ENCODE measurements at places on chromosomes 4 and X.

DNA sequence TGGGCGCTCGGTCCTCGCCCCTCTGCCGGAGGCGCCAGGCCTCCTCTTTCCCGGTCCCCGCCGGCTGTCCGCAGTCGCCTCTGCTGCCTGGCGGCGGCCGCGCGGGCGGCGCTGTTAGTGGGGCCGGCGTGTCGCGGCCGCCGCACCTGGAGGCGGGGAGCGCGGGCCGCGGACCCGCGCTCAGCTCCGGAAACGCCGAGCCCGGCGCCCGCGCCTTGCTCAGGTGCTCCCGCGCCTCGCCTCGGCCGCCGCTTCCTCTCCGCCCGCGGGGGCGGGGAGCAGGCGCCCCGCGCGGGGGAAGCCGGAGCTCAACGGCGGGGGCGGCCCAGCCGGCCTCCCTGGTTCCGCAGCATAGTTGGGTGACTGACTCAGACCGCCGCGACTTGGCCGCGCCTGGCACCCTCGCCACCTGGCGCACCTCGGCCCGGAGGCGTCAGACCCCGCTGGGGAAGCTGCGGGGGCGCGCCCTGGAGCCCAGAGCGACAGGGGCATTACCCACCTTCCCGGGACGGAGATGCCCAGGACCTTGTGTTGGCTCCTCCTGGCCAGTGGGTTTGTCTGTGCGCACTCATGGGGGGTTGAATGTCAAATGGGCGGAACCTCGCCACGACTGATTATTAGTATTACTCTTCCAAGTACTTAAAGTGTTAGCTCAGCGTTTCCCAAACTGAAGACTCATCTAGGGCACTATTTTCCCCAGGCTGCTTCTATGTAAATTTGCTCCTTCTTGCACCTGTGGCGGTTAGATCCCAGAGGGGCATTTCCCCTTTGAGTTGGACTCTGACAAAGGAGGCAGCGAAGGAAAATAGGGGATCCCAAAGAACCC lies at the start of gene ARAP2:
Gene ARAP2 (minus strand): TSS at position 258 of the 826 bp plus-strand sequence. CDS start 15,028 bp downstream, outside the sequence.
- no peak for DNase-seq

- no peak for DNase-seq
Measured at GRCh38 chr4:4980621-4981230, 38.5 kb downstream of the CYTL1 start.

DNA sequence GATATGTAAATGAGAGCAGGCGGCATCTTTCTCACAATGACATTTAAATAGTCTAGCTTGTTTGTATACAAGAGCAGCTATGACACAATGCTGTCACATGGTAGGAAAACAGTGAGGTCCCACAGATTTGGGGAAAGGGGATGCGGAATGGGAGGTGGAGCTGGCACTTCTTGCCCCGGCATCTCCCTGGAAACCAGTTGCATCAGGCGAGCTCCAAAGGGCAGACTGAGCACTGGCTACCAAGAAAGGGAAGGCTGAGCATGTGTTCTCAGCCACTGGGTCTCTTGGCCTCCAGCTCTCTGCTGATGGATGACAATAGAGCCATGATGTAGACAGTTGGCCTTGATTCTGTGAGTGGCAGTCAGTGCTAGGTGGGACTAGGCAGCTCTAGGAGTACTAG lies 109.0 kb downstream of the UCHL1 start:
- DNase-seq, result no peak

- no peak for DNase-seq
Measured at GRCh38 chr4:61723492-61723891, 523.4 kb downstream of the ADGRL3 start.

DNA sequence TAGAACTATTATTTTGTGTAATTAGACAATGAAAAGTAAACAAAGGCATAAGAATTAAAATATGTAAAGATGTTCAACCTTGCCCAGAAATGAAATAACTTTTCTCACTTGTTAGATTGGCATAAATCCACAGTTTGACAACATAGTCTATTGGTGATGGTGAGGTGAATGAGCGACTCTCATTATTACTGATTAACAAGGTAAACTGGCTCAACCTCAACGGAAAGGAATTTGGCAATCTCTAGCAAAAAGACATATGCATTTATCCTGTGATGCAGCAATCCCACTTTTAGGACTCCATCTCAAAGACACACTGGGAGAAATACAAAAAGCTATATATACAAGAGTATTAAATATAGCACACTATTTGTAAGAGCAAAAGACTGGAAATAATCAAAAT lies 22.3 kb downstream of the UBA6 start:
- DNase-seq, result no peak

DNA sequence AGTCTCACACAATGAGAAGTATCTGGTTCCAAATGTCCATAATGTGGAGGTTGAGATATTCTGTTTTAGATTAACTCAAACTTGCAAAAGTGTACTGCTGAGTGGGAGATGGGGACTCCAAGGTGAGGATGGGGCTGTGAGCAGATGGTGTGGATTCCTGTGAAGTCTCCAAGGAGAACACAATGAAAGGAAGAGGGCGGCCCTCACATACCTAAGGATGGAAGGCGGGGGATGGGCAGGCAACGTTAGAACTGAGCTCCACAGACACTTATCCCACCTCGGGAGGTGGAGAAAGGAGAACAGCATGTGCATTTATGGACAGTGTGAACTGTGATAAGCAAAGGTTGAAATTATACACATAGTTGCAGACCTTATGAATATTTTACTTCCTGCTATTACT lies 9.9 kb upstream of the SPATA4 start:
- no peak for DNase-seq

DNA sequence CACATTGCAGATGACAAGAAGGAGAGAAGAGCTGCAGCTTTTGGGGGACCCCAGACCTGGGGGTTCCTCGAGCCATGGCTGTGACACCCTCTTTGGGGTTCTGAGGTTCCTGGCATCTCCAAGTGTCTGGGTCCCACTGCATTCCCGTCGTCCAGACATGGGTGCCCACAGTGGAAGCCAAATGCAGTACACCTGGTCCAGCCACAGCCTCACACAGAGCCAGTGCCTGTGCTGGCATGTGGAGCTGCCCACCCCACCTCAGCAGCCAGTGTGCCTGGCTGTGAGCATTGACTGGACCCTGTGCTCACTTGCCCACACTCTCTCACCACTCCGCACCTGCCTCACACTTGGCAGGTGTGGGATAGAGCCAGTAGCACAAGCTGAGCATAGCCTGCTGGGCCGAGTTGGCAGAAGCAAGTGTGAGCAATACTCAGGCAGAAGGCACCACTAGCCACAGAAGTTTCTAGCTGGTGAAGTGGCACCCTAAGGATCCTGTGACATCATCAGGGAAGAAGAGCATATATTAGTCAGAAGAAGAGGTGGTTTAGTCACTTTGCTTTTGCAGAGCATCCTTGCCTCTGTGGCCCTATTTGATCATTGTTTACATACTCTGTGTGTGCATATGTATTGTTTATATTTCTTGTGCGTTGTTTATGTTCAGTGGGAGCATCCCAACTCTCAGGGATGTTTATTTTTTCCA lies 65.0 kb upstream of the MAGEB2 start:
- no peak for DNase-seq

DNA sequence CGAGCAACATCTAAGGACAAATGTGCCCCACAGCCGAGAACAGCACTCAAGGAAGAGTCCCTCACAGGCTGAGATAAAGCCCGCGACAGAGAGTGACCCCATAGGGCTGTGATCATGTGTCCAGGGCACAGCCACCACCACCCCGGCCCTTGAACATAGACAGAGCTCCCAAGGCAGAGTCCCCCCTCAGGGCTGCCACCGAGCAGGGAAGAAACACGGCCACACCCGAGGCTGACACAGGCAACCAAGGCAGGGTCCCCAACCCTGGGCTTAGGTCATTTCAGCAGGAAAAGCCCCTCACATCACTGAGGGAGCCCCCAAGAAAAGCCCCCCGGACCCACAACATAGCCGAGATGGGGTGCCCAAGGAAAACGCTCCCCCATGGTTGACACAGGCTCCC lies 463 bp downstream of the CT45A10 start:
- DNase-seq, result no peak

DNA sequence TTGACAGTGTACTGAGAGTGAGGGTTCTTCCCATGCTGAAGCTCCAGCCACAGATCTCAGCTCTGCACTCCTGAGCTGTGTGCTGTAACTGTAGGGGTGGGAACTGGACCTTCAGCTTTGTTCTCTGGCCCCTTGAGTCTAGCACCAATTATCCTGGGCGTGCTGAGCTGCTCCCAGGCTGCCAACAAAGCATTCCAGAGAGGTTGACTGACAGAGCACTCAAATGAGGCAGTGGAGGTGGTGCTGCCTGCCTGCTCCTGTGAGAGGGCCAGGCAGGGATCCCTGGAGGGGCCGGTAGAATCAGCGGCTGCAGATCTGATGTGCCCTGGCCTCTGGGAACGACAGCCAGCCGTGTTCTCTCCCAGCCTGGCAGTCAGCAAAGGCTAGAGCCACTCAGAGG lies 375.7 kb upstream of the AADAT start:
- DNase-seq, result no peak

DNA sequence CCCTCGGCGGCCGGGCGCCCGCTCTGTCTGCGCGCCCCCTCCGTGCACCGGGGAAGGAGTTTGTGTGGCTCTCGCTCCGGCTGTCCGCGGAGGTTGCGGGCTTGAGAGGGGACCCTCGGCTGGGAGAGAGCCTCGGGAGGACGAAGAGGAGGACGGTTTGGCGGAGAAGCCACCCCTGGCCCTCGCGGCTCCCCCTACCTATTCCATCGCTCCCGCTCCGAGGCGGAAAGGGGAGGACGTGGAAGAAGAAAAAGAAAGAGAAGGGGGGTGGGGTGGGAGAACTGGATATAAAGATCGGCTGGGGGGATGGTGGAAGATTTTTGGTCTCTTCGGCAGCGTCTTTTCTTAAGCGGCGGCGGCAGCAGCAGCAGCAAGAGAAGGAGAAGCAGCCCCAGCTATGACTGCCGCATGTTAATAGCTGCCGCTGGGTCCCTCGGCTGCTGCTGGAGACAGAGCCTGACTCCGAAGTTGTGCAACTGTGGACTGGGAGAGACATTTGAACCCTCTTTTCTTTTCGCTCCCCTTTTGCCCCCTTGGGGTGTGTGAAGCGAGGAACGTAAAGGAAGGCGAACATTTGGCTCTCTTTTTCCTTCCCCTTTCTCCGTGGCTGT lies 895 bp downstream of the ADGRL3 start:
- peak; percentile 41 for DNase-seq

- DNase-seq, result peak; percentile 77
Measured at GRCh38 chr4:87150498-87151261, 69.7 kb downstream of the KLHL8 start.

DNA sequence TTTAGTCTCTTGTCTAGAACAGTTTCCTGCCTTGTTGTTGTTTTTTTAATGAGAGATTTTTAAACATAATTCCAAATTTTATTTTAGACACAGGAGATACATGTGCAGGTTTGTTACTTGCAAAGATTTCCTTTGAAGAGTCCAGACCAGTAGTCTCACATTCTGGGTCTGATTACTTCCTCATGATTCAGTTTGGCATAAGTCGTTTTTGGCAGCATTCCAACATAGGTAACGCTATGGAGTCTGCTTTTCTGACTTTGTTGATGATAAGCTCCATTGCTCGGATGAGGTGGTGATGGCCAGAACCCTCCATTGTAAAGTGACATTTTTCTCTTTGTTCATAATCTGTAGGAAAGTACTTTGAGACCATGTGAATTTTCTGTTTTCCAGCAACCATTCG lies 74.7 kb downstream of the CLCN4 start:
- no peak for DNase-seq

DNA sequence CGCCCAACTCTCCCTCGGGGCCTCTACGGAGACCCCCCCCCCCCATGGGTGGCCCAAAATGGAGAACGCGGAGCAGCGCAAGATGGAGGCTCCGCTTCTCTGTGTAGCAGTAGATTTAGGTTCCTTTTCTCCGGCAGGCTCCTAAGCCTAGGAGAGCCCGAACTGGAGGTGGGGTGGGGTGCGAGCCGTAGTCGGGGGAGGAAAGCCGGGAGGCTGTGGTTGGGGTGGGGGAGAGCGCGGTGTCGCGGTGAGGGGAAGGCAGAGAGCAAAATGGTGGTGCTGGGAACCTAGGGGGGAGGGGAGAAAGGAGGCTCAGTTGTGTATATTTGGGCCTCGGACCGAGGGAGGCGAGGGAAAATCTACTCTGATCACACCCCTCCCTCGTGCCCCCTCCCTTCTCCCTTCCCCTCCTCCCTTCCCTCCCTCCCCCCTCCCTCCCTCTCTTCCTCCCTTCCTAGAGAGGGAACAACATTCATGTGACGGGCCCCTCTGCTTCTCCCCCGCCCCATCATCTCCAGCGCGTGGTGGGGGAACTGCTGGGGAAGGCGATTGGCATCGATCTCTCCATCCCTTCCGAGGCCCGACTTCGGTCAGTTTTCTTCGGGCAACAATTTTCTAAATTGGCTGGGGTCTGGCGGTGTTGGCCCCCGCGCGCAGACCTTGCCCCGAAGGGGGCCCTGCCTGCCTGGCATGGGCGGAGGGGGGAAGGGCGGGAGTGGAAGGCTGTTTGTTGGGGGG lies at the start of gene STAG2:
Gene STAG2 (plus strand): TSS at position 439 of the 738 bp plus-strand sequence. CDS start 60,922 bp downstream, outside the sequence.
- peak; percentile 54 for DNase-seq

- no peak for DNase-seq
Measured at GRCh38 chr4:109506890-109507289, 53.2 kb upstream of the MCUB start.

Data from neural crest cell (in vitro differentiated cells).